K562 (cell line): ENCODE measurements at places on chromosomes 2 and 18. TPM values are rescaled to one million over a fixed set of nuclear protein-coding genes. Genes with fewer than 3 reads are reported as not detected.

Gene CNTNAP5
- not detected in 2 replicates for total RNA-seq

Gene CACNB4
- total RNA-seq = 0.04 and 0.16 TPM in 2 replicates

Gene DLX1
- 16.1 and 19.0 TPM in 2 replicates for total RNA-seq

Gene SERPINB8
- 0.09 and 0.20 TPM in 2 replicates for total RNA-seq

Gene KCNIP3
- 0.04 TPM in 1 of 2 replicates, not detected in the other for total RNA-seq

Gene HOXD13
- not detected in 2 replicates for total RNA-seq

Gene DSC3
- 0.07 and 0.40 TPM in 2 replicates for total RNA-seq

Gene CDH7
- not detected in 2 replicates for total RNA-seq

Gene SNTG2
- not detected in 2 replicates for total RNA-seq

Gene PKDCC
- total RNA-seq = 1.3 and 1.5 TPM in 2 replicates

Gene ZSWIM2
- not detected in 2 replicates for total RNA-seq

Gene TNFAIP6
- not detected in 2 replicates for total RNA-seq
